ENCODE measurements at places on chromosomes 1 and 21.

GRCh38 chr21:25689226-25689625 lies 45.5 kb downstream of the ATP5PF start:
- no peak for DNase-seq

DNA sequence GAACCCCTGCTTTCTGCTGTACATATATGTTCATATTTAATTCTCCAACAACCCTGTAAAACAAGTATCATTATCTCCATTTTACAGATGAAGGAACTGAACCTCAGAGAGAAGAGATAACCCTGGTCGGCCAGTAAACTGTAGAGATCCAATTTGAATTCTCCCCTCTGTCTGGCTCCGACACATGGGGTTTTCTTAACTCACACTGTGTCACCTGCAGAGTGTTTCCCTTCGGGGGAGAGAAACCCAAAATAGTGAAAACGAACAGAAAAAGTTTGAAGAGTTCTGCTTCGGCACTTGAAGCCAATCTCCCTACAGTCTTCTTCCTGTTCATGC lies 17.4 kb upstream of the BCAR3 start:
- DNase-seq, result no peak

DNA sequence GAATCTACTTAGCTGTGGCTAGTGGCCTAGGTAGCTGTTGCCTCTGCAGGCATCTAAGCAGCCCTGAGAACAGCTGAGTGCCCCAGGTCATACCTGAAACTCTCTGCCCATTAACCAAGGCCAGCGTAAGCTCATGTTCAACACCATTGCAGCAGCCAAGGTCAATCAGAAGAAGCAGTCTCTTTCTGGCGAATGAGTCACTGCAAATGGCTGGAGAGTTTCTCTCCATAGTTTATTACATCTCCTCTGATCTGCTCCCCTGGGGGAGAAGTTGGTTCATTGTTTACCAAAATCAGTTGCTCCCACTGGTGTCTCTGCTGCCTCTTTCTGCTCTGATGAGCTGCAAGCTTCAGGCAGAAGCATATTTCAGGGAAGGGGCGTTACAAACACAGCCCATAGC lies 6.9 kb upstream of the BCL9 start:
- DNase-seq, result no peak

- no peak for DNase-seq
Observed at GRCh38 chr21:24759348-24760075, 847.8 kb downstream of the MRPL39 start.

GRCh38 chr1:233448109-233448689 lies 120.7 kb downstream of the MAP3K21 start:
- DNase-seq, result no peak

DNA sequence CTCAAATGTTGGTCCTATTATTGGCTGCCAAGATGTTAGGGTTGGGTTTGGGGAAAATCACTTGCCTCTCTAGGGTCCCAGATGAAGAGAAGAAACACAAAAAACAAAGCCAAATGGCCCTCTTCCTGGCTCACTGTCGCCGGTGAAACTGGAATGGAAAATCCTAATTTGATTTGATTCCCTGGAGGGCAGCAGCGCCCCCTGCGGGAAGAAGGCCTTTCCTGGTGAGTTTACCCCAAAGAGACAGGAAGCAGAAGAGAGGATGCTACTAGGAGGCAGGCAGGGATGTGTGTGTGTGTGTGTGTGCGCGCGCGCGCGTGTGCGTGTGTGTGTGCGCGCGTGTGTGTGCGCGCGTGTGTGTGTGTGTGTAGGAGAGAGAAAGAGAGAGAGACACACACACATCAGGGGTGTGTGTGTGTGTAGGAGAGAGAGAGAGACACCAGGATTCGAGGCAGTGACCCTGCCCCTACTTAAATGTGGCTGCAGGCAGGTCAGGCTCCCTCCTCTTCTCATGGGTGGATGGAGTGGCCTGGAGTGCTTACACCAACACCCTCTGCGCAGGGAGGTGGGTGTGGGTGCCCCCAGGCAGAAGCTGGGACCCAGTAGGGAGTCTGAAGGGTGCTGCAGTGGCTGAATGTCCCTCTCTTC lies 3.1 kb upstream of the SELENON start:
- peak; percentile 76 for DNase-seq

DNA sequence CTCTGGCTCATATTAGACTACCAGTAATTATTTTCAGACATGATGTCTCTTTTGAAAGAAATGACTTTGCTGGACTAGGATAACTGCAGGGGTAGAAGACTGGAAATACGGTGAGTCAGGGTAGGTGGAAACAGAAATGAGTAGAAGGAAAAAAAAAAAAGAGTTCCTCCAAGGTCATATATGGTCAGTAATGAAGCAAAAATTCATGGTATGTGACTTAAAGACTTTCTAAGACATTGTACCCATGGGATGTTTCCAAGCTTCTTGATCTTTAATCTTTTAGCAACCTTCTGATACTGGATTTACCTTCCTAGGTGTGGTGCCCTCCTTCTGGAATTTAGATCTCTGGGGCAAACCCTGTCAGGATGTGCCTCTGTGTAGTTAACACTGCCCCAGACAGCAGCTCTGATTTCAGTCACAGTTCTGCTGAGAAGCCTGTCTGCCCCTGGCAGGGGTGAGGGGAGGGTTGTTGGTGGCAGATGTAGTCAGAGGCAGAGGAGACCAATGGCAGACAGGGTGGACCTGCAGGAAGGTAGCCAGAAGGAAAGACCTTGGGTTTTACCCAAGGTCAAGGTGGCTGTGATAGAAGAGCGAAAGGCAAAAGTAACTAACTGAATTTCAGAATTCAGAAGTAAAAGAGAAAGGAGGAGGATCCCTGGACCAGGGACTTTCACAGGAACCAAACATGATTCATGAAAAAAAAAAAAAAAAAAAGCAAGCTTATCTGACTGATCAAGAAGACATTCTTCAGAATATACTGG lies 44.1 kb upstream of the BCL10 start:
- DNase-seq, result no peak

GRCh38 chr1:220370041-220370700 lies 97.9 kb upstream of the RAB3GAP2 start:
- DNase-seq, result no peak

- no peak for DNase-seq
Observed at GRCh38 chr1:243264717-243265116, 8.9 kb downstream of the SDCCAG8 start.

DNA sequence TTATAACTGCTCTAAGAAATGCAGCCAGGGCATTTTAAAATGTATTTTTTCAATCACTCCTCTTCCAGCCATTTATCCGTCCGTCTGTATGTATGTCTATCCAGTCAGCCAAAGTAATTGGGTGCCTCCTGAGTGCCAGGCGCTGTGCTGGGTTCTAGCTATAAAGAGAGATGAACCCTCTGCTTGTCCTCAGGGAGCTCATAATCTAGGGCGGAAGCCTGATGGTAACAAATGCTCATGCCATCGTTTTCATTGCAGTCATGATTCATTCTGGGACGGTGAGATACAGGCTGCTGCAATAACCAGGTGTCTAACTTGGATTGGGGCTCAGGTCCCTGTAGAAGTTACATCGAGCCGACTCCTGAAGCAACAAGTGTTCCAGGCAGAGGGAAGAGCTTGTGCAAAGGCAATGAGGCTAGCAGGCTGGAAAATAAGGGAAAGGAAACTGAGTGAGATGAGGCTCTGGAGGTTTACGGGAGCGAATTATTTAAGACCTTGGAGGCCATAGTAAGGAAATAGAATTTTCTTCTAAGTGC lies 11.6 kb downstream of the IFI6 start:
- DNase-seq, result no peak

DNA sequence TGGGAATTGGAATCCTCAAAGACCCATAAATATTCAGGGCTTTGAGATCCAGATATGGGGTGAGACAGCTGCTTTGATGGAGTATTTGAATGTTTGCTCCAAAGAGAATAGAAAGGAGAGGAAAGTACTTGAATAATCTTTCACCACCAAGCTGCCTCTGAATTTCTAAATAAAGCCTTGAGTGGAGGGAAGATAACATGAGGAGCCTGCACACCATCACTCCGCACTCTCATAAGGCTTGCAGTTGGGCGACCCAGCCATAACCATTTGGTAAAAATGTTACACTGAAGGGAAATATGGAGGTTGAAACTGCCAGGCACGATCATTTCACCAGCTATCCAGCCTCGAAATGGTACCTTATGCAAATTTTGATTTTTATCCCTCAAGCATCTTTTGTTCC lies 38.4 kb downstream of the VCAM1 start:
- DNase-seq, result no peak

DNA sequence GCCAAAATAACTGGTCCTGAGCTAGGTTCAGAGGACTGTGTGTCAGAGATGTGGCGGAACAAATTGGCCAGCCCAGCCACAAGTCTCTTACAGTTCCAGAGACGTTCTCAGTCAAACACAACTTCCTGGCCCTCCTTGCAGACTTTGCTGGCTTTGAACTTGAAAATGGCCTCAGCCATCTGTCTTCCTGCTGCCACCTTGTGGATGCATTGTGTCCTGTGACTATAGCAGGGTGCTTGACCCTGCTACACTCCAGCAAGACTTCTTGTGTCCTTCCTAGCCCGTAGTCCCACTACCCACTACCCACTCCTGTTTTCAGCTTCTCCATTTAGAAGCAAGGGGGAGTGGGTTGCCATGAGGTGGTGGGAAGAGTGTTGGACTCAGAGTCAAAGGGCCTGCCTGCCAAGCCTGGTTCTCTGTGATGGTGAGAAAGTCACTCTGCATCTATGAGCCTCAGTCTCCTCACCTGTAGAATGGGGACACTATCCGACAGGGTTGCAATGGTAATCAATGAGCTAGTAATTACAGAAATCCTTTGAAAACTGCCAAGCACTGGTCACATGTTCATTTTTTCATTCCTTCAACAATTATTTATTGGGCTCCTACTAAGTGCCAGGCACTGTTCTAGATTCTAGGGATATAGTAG lies 109.9 kb downstream of the IGSF21 start:
- DNase-seq, result no peak

GRCh38 chr1:204443871-204444581 lies 32.4 kb upstream of the PPP1R15B start:
- DNase-seq, result no peak

GRCh38 chr1:178530037-178530402 lies 17.1 kb downstream of the TEX35 start:
- DNase-seq, result no peak

DNA sequence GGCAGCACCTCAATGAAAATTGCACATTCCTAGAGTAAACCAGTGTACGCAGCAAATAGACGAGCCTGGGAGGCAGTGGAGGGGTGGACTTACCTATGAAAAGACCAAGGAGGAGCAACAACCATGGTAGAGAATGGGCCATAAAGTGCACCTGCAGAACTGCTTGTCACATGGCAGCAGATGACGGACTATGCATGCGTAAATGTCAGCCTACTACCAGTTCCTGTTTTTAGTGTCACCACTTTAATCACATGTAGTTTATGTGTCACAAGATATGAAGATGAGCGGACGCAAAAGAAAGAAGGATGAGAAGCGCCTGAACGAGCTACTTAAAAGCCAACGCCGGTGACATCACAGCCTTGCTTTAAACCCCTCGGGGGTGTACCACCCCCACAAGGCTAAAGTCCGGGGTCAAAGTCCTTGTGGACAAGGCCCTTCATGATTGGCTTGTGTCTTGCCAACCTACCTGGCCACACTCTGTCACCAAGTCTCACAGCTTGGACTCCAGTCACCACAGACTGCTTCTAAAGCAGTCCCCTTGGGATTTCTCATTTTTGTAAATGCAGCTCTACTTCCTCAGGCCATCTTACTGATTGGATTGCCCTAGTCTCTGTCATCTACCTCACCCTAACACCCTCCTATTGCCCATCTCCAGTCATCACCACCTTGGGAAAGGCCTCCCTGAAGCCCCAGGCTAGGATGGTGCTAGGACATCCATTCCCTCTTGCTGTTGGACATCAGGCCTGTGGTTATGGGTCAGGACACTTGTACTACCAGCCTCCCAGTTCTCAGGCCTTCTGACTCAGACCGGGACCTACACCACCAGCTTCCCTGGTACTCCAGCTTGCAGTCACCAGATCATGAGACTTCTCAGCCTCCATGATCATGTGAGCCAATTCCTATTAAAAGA lies 6.0 kb upstream of the LY9 start:
- DNase-seq, result no peak

DNA sequence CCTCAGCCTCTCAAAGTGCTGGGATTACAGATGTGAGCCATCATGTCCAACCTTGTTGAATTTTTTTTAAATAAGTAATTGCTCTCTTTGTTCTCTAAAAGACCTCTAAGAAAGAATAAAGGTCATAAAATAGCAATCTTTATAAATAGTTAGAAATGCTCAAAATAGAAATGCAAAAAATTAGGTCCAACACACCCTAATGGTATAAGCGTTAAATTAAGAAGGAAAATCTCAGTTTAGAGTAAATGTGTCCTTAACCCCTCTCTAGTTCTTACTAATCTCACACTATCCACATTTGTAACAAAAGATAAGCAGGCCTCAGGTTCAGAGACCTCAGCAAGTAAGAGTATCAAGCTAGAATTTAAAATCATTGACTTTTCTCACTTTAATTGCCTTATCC lies 38.3 kb upstream of the GLIS1 start:
- DNase-seq, result no peak

GRCh38 chr1:1089731-1090423 lies 15.8 kb upstream of the RNF223 start:
- DNase-seq, result no peak

DNA sequence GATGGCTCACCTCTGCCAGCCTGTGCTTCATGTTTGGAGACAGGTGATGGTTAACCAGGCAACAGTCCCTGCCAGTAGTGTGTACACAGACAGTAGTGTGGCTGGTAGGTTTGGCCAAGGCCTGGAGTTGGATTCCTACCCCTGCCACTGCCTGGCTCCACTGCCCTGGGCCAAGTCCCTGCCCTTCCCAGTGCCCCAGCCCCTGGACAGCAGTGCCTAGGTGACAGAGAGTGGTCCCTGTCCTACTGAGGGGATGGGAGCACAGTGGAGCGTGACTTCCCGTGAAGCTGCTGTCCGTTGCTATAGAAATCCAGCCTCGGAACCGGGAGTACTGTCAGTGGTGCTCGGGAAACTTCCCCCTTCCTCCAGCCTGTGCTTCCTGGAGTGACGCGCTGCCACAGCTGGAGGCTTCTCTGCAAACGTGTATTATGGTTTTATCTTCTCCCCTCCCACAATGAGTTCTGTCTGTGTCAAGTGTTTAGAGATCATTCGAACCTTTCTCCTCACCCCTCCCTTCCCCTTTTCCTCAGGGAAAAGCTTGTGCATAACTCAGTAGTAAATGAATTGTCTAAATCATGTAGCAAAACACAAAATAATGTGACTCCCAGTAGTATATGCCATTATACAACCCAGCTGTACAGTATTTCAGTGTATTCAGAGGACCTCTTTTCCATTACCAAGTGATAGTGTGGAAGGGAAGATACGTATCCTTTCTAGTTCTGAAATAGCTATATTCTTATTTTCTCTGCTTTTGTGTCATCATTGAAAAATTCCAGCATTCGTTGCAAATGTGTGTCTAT lies 73.4 kb downstream of the GALNT2 start:
- no peak for DNase-seq

All from stimulated activated CD8-positive, alpha-beta memory T cell treated with anti-CD3 and anti-CD28 coated beads, Interleukin-15, amount 100 ng/mL, for 1 hour (primary cell).